ENCODE measurements at places on chromosomes 13 and 19.

DNA sequence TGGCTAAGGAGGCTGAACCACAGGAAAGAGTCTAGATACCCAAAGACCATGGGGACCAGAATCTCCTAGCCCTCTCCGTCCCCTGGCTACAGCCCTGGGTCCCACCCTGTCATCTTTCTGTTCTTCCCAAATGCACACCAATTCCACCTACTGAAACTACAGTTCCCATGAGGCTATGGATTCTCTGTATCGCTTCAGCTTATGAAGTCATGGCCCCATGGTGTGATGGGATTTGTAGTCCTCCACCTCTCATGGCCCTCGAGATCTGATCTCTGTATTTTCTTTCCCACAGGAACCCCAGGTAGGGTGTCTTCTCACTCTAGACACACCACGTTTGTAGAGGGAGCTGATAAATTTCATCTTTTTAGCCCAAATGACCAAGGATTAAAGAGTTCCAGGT, 11.8 kb downstream of the PTPRH start:
- DNase-seq, result no peak

GRCh38 chr19:36331353-36332228, 47.4 kb downstream of the ZFP14 start:
- DNase-seq, result peak; percentile 62

GRCh38 chr19:28960986-28961705, 251.8 kb downstream of the UQCRFS1 start:
- no peak for DNase-seq

GRCh38 chr19:24140591-24140990, 53.6 kb downstream of the ZNF254 start:
- no peak for DNase-seq
